Gastroesophageal sphincter (tissue), 4 donors: ENCODE measurements at places on chromosomes 1 and 21. TPM values are rescaled to one million over a fixed set of nuclear protein-coding genes. Genes with fewer than 3 reads are reported as not detected.

GUCA2B gene
- not detected for total RNA-seq

RGS13 gene
- total RNA-seq, result 0.77 TPM

DNA sequence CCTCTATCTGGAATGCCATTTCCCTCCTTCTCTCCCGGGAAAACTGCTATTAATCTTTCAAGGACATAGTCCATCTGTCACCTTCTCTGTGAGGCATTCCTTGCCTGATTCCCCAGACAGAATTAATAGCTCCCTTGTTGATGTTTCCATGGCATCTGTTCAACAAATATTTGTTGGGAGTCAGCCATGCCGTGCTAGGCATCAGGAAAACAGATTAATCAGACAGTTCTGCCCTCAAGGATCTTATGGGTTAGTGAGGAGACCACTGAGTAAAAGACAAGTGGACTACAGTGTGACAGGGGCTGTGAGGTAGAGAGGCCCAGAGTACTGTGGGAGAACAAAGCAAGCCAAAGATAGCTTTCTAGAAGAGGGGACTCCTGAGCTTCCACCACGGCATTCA is 11.4 kb upstream of the MAGOH start:
- no peaks in the 10 kb centered on the region for H3K27me3 ChIP-seq
- H3K4me3 ChIP-seq, result no peak overlapping the region

DNA sequence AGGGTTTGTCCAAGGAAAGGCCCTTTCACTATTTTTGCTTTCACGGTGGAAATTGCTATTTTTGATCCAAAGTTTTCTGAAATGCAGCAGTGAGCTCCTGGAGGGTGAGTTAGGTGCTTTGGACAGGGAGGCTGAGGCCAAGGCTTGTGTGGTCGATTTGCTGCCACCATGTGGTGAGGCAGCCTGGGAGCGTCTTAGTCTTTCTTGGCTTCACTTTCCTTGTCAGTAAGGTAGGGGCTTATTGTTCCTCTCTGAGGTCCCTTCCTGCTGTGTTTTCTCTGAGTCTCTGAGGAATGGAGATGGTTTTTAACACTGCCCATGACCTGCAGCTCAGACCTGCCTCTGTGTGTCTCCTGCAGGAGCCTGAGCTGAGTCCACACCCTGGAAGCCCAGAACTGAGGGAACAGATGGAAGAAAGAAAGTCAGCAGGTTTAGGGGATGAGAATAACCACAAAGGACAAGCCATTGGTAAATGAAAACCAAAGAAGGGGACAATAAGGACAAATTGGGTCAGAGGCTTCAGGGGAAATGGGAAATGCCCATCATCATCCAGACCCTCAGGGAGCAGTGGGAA is 20.1 kb upstream of the S100A10 start:
- no peaks in the 10 kb centered on the region for H3K36me3 ChIP-seq
- no peak overlapping the region for H3K4me3 ChIP-seq
- peaks cover 10% of the 10 kb centered on the region for H3K27me3 ChIP-seq
- ATAC-seq, result no peak
- no peaks in the 10 kb centered on the region for H3K4me1 ChIP-seq
